ENCODE measurements at places on chromosomes 4 and X.

DNA sequence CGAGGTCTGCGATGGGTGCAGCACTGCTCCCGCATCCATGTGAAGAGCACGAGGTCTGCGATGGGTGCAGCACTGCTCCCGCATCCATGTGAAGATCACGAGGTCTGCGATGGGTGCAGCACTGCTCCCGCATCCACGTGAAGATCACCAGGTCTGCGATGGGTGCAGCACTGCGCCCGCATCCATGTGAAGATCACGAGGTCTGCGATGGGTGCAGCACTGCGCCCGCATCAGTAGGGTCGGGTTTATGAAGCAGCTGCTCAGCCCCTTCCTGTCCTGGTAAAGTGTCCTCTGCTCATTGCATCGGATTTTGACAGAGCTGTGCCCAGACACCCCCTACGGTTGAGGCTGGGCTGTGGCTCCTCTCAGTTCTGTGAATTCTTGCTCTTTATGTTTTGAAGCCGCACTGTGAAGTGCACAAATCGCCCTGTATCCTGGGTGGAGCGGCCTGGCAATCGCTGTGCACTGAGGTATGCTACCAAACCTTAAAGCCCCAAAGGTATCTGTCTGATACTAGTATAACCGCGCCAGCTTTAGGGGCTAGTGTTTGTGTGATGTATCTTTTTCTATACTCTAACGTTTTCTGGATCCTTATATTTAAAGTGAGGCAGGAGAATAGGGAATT lies 98.7 kb downstream of the CPZ start:
- peak; percentile 8 for DNase-seq

GRCh38 chr4:183808097-183808456 lies 97.0 kb upstream of the STOX2 start:
- DNase-seq = no peak

DNA sequence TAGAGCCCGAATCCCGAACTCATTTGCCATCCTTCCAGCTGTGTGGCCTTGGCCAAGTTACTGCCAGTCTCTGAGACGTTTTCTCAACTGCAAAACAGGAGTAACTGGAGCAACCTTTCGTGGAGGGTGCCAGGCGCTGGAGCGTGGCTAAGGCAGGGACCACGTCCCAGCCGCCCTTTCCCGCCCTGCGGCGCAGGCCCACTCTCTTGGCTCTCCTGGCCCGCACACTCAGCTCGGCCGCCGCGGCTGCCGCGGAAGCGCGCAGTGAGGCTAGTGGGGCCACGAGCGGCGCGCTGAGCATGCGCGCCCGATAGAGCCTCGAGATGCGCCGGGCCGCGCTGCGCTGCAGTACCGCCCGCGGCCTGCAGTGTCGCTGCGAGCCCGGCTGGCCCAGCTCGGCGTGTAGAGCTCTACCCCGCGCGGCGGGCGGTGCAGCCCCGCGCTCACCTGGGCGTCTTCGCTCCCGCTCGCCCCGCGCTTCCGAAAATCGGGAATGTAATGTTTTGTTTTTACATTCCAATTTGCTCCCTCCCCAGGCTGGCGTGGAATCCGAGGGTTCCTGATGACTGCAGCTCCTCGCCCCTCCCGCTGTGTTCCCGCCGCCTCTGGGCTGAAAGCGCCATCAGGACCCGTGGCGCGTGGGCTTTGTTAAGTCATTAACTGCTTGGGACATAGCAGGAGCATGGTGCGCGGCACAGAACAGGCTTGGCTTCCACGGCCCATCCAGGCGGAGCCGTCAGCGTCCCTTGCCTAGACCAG lies 4.0 kb upstream of the ZNF518B start:
- peak; percentile 88 for DNase-seq

GRCh38 chrX:69109706-69110105 lies 55.5 kb downstream of the PJA1 start:
- no peak for DNase-seq

GRCh38 chr4:144699565-144699964 lies 53.6 kb downstream of the HHIP start:
- no peak for DNase-seq

- DNase-seq = no peak
Observed at GRCh38 chr4:74284053-74284452, 24.2 kb upstream of the EPGN start.

DNA sequence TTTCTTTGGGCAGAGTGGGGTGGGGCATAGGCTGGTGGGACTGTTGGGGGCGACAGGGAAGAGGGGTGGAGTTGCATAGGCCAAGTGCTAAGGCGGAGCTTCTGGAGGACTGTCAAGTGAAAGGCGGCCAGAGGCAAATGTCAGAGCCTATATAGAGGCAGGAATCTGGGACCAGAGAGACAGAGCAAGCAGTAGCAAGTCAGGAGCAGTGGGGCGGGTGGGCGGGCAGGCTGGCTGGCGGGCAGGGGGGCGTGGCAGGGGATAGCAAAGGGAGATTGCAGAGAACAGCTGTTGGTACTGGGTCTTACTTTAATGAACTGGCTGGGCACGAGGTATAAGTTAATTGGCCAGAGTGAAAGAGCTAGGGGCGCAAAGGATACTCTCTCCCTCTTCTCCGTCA lies 89.8 kb downstream of the RTL9 start:
- no peak for DNase-seq

DNA sequence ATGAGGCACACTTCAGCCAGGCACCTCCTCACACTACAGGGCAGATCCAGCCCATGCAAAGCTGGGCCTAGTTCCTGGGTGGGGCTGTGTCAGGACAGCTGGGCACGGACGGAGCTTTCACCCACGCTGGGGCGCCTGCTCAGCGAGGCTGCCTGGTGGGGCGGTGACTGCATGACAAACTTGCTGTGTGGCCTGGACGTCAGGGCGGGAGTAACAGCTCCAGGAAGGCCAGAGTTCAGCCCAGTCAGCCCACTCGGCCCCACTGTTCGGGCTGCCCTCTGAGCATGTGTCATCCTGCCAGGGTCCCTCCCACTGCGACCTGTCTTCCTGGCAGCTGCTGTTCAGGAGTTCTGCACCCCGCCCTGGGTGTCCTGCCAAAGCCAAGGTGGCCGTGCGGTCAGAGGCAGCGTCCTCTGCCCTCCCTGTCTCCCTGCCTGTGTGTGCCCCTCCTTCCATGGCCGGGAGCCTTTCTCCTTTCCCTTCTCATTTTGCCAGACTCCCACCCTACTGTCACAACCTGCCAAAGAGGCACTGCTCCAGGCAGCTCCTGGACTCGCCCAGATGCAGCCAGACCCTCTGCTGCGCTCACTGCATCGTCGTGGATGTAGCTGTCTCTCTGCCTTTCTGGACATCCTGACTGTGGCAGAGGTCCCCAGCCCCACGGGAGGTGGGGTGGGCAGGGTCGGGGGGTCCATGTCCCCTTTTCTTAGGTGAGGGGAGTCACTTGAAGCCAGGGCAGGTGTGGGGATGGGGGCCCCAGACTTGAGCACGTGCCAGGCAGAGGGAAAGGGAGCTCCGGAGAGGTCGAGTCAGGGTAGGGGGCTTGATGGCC lies 33.0 kb upstream of the KIAA0232 start:
- DNase-seq = no peak

GRCh38 chr4:162522724-162523123 lies 358.9 kb upstream of the FSTL5 start:
- DNase-seq = no peak

- DNase-seq = peak; percentile 59
Observed at GRCh38 chrX:72308566-72309296, 3.0 kb upstream of the CITED1 start.

GRCh38 chr4:148692242-148692641 lies 250.0 kb upstream of the NR3C2 start:
- DNase-seq = no peak

- DNase-seq = no peak
Observed at GRCh38 chr4:163384434-163384833, 40.7 kb downstream of the NPY5R start.

DNA sequence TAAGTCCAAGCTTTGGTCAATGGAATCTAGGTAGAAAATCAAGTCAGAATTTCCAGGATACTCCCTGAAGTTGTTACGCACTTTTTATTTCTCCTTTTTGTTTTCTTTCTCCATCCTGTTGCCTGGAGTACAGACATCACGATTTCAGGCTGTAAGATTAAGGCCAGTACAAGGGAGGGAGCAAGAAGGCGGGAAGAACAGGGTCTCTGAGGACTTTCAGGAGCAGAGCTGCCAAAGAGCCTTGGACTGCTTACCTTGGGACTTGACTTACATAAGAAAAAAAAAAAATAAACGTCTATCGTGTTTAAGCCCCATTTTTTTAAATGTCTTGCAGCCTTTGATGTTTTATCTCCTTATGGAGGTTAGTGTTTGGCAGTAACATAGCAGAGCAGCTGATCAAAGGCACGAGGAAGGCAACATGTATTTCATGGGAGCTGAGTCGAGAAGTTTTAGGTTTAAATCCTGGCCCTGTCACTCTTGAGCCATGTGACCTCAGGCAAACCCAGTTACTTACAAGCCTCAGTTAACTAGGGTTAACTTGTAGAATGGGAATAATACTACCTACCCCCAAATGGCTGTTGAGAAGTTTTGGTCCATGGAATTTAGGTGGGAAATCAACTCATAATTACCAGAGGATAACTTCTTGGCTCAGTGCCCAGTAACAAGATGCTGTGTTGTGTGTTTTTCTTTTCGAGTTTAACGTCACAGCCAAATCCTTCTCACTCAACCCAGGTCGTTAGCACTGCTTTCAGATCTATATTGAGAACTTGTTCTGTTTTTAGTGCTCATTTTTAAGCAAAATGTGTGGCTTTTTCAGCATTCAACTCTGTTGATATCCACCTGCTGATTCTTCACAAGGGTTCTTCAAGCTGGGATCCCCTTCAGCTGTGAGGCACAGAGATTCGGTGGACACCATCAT lies 106.8 kb downstream of the CLNK start:
- no peak for DNase-seq

GRCh38 chr4:79141530-79141929 lies 184.3 kb downstream of the NAA11 start:
- DNase-seq = no peak

- no peak for DNase-seq
Observed at GRCh38 chr4:80053140-80053910, 19.7 kb downstream of the ANTXR2 start.

- no peak for DNase-seq
Observed at GRCh38 chr4:99323756-99324155, 2.6 kb upstream of the ADH1B start.

GRCh38 chrX:70488856-70489255 lies 44.2 kb downstream of the DLG3 start:
- DNase-seq = no peak

- DNase-seq = no peak
Observed at GRCh38 chr4:105061136-105061696, 85.5 kb upstream of the TET2 start.

DNA sequence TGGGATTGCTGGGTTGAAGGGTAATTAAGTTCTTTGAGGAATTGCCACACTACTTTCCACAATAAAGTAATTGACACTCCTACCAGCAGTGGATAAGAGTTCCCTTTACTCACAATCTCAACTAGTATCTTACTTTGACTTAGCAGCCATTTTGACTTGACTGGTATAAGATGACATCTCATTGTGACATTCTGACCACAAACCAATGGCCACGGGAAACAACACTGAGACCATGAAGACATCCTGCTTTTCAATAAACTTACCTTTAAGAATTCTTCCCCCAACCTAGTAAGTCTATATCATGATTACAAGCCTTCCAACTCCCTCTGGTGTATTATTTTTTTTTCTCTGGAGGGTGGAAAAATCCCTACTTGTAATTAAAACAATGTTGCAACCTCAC lies 66.9 kb upstream of the WDR1 start:
- no peak for DNase-seq

GRCh38 chrX:110992611-110993010 lies 103.4 kb upstream of the PAK3 start:
- no peak for DNase-seq

GRCh38 chrX:154458116-154458953 lies at the start of gene PLXNA3:
Gene PLXNA3, plus strand, starts transcription at chrX:154458281. Its CDS starts 1,903 bp downstream, at chrX:154460184.
- DNase-seq = peak; percentile 77

DNA sequence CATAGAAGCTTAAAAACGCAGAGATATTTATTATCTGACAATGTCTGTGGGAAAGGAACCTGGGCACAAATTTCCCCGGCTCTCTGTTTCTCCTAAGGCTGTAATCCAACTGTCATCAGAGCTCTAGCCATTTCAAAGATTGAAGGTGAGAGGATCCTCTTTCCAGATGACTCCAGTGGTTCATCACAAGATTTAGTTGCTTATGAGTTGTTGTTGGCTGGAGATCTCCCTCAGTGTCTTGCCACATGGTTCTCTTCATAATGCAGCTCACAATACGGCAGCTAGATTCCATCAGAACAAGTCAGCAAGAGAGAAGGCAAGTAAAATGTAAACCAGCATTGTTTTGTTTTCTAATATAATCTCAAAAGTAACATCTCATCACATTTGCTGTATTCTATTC lies 369.4 kb downstream of the GASK1B start:
- DNase-seq = no peak

GRCh38 chr4:126752702-126753101 lies 880.1 kb upstream of the INTU start:
- no peak for DNase-seq

DNA sequence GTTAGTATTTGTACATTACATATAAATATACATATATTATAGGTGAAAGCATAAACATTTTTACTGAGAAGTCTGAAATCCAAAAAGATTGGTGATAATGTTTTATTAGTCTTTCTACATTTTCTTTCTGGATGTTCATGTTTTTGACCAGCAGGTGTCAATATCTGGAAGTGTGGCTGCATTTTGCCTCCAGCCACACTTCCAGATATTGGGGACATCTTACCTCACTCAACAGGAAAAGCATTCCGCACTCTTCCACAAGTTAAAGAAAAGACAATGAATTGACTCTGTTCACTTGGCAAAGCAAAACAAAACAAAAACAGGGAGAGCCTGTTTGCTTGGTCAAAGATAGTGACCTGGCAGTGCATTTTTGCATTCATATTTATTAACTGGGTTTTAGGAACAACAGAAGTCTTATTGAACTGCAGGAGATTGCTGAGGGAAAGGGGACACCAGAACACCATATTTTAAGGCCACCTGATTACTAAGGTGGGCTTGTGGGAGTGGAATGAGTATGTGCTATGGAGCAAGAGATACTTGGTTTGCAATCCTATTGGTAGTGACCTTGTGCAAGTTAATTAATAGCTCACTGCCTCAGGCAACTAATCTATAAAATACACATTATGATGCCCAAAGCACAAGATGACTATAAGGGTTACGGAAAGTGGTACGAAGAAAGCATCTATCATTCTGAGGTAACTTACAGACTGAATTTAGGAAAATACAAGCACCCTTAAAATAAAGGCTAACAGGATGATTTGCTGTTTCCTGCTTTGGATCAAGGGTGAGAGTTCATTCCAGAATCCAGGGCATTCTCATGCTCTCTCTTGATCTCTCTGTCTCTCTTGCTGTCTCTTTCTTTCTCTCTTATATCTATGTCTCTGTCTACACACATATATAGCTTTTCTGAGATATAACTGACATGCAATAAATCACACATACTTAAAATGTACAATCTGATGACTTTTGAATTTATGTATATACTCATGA lies 389.9 kb upstream of the EMCN start:
- no peak for DNase-seq

DNA sequence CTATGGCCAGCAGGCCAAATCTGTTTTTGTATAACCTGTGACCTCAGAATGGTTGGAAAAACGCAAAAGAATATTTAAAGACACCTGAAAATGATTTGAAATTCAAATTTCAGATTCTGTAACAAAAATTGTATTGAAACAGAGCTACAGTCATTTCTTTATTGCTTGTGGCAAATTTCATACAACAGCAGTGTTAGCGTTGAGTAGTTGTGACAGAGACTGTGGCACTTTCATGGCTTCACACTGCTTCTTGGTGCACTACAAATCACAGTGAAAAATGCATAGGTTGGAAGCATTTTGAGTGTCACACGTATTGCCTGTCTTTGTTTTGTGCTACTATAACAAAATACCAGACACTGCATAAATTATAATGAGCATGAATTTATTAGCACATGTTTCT lies 12.2 kb upstream of the PARM1 start:
- no peak for DNase-seq

Data from activated T-cell treated with anti-CD3 and anti-CD28 coated beads, Interleukin-2, amount 50 U/mL, for 24 hours (primary cell).